Right lobe of liver (tissue), 6 donors: ENCODE measurements at places on chromosomes 6 and 20. TPM values are rescaled to one million over a fixed set of nuclear protein-coding genes. Genes with fewer than 3 reads are reported as not detected.
A peak's percentile ranks its signal among the peaks of the same experiment; 100 is the strongest.

- H3K36me3 ChIP-seq: no peaks in the 10 kb centered on the region
- no peaks in the 10 kb centered on the region for H3K27me3 ChIP-seq
- H3K27ac ChIP-seq: no peak overlapping the region
- DNase-seq: no peak
Measured at GRCh38 chr6:128694303-128695009, 174.1 kb upstream of the PTPRK start.

DNA sequence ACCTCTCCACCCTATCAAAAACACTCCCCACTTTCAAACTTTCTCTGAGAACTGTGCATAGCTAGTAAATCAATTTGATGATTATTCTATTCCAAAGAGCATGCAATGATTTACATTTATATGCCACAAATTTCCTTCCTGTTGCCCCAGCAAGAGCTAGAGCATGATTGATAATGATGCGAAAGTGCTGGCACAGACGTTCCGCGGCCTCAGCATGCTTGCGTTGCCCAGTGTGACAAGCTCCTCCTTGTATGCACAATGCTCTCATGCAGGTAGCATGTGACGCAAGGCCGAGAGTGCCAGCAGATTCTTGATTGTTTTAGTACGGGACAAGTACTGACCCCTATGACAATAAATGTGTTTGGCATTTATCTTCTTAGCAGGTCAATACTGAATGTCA lies 696.3 kb upstream of the SLC35B3 start:
- H3K27ac ChIP-seq: no peak overlapping the region
- peak; percentile 84 for DNase-seq
- H3K4me3 ChIP-seq: no peak overlapping the region
- no peaks in the 10 kb centered on the region for H3K4me1 ChIP-seq

DNA sequence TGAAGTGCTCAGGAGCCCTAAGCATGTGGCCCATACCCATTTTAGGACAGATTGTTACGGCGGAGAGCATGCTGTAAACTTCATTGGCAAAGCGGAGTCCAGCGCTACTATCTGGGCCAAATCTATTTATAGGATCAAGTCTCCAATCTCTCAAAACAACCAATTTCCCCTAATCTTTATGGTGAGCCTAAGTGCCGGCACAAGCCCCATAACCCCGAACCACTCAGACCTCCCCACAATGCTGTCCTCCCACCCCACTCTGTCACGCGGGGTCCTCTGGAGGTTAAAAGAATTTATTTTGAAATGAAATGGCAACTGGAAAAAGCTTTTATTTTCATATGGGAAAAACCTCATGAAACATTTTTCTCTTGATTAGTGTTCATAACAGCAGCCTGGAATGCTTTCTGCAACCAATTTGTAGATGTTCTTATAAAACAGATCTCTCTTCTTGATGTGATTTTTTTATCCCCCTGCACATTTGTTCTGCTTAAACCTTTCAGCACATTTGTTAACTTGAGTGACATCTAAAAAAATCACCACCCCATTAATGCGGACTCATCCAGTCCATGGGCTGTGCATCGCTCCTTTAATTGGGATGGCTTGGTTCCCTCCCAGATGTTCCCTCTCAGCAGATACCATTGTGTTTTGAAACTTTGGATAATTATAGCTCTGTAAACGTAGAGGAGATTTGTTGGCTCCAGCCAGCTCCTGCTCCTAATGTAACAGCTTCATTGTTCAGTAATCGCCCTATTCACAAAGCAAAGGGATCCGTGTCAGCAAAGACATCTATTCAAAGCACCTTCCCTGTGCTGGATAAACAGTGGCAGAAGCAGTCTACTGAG lies 323.6 kb downstream of the CD83 start:
- no peak overlapping the region for H3K27ac ChIP-seq
- no peak overlapping the region for H3K4me3 ChIP-seq
- H3K4me1 ChIP-seq: no peaks in the 10 kb centered on the region
- no peaks in the 10 kb centered on the region for H3K36me3 ChIP-seq

- no peaks in the 10 kb centered on the region for H3K4me1 ChIP-seq
- no peak overlapping the region for H3K27ac ChIP-seq
- no peak overlapping the region for H3K4me3 ChIP-seq
Measured at GRCh38 chr20:43699941-43700565, 26.7 kb downstream of the GTSF1L start.

ETV7 gene
- not detected for total RNA-seq

DNA sequence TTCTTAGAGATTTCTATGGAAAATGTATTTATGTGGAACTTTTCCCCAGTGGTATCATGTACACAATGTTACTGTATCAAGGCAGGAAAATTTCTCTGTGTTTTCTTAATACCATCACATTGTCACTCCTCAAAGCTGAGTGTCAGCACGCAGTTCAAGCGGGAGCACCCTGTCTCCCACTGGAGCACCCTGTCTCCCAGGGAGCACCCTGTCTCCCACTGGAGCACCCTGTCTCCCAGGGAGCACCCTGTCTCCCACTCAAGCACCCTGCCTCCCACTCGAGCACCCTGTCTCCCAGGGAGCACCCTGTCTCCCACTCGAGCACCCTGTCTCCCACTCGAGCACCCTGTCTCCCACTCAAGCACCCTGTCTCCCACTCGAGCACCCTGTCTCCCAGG lies 51.3 kb downstream of the PSMG4 start:
- no peaks in the 10 kb centered on the region for H3K36me3 ChIP-seq
- no peaks in the 10 kb centered on the region for H3K4me1 ChIP-seq
- no peak overlapping the region for H3K4me3 ChIP-seq
- H3K27ac ChIP-seq: no peak overlapping the region
- no peaks in the 10 kb centered on the region for H3K27me3 ChIP-seq

DNA sequence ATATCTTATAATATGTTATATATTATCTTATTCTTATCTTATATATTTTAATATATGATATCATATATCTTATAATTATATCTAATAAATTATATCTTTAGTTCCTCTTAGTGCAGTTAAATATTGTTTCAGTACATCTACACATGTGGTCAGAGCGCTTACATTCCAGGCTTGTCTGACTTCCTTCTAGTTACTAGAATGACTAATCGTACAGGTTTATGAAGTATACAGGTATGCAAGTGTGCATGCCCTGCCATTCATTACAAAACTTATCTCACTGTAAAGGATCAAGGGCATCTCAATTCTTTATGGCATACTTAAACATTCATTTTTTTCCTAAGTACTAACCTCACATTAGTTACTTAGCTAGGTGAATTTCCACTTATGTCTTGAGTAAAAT lies 1278.0 kb upstream of the MAP3K7 start:
- no peaks in the 10 kb centered on the region for H3K36me3 ChIP-seq
- no peak for DNase-seq
- no peaks in the 10 kb centered on the region for H3K27me3 ChIP-seq
- H3K4me3 ChIP-seq: no peak overlapping the region
- H3K4me1 ChIP-seq: no peaks in the 10 kb centered on the region
- no peak overlapping the region for H3K27ac ChIP-seq
